ENCODE measurements at places on chromosomes 1 and 21.

DNA sequence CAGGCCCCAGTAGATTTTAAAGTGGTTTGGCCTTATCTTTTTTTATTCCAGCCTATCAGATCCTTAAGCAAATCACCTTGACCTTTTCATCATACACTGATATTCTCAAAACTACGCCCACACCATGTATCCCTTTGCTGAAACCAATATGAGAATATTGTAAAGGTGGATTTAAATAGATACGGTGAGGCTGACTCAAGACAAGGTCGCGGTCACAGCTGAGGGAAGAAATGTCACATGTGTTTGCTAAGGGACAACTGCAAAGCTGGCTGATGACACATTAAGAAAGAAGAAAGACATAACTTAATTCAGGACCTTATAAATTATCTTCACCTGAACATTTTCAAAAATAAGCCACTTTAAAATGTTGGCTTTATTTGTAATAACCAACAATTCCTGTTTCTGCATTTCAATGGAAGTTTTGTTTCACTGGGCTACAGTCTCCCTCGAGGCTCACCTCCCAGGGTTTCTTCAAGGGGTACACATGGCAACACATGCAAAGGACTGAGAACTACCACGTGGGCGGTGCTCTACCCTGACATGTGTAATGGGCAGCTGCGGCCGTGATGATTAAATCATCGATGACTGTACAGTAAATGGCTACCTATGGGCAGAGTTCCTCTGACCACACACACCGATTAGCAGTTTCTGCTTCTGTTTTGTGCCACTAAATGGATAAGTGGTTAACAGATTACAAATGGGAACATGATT lies 189.5 kb downstream of the SIPA1L2 start:
- no peak for DNase-seq

DNA sequence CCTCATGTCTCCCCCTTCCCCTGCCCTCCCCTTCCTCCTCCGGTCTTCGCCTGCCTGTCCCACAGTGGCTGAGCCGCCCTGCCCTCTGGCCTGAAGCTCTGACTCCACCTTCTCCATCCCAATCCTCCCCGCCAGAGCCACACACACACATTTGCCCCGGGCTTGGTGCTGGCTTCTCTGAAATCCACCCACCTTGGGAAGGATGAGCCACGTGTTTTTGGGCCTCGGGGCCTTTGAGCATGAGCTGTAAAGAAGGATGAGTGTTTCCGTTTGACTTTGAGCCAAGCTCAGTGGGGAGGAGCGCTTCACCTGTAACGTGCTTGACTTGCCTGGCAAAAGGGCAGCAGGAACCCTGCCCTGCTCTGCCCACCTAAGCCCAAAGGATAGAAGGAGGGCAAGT lies 295.1 kb downstream of the SIPA1L2 start:
- no peak for DNase-seq

DNA sequence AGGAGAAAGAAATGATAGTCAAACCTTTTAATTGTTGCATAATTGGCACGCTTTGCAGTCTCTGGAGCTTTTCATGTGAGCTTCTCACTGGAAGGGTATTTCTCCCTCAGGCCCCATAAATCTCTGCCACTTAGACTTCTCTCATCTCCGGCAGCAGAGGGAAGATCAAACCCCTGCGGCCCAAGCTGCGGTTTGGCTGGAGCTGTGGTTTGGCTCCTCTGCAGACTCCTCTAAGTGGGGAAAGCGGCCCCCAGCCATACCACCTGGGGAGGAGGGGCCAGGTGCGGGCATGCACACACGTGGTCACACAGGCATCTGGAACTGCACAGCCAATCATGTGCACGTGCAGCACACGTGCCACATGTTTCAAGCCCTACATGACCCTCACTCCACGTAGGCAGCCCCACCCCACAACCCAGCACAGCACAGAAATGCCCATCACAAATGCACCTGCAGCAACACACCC lies 58.3 kb downstream of the UBE2T start:
- DNase-seq, result peak; percentile 11

GRCh38 chr1:7511381-7511780 lies 259.7 kb upstream of the VAMP3 start:
- DNase-seq, result no peak

DNA sequence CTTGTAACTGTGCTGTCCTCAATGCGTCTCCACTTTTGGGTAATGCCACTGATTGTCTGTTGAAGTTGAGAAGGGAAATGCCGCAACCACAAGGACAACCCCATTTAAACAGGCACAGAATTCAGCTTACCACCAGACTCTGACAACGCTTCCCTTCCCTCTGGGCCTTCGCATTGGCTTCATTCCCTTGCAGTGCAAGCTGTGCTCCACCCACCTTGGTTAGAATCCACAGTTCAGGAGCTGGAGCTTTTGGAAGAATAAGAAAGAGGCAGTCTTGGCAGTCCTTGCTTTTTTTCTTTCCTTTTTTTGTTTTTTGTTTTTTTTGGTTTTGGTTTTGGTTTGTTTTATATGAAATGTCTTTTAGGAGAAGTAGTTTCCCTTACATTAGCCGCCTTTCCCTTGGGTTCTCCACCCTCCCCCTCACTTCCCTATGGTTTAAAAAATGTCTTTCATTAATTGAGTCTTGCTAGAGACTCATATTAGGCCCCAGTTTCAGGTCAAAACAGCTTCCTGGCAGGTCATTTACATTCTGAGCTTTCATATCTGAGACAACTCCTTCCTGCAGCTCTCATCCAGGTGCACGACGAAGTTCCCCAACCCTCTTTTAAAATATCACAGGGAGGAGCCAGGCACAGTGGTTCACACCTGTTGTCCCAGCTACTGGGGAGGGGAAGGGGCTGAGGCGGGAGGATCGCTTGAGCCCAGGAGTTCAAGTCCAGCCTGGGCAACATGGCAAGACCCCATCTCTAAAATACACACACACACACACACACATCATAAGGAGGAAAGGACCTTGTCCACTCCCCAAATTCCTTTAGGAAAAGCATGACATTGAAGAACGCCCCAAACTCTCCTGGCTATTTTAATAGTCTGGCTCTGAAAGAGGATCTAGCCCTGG lies 20.7 kb upstream of the LAX1 start:
- DNase-seq, result peak; percentile 58

GRCh38 chr1:198978523-198978922 lies 339.7 kb downstream of the PTPRC start:
- no peak for DNase-seq

GRCh38 chr1:3803905-3804626 lies 7.8 kb upstream of the LRRC47 start:
- no peak for DNase-seq

DNA sequence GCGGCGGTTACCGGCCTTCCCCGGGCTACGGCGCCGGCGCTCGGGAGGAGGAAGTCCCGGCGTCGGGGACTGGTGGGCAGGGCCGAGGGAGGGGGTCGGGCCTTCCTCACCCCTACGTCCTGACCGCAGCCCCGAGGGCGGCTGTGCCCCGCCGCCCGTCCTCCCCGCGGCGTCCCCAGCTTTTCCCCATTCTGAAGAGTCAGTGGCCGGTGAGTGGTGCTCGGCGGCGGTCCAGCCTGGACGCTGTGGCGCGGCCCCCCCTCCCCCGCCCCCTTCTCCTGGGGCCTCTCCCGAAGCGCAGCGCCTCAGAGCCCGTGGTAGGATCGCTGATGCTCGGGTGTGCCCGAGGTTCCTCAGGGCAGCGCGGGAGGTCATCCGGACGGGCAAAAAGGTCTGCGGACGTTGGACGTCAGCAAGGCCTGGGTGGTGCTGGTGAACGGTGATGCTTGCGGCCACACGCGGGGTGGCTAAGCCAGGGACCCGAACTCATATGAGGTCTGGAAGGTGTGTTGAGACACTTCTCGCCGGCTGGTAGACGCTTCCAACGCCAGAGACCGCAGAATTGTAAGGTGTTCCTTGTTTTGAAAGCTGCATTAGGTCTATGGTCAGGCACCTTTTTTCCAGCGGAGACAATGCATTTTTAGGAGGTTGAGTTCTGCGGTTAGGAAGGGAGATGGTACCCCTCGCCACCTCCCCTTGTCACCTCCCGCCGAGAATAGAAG lies 725 bp downstream of the SLC25A33 start:
- DNase-seq, result peak; percentile 59

- peak; percentile 78 for DNase-seq
These were observed 3.2 kb upstream of the TRAF5 start for GRCh38 chr1:211323156-211324063.

DNA sequence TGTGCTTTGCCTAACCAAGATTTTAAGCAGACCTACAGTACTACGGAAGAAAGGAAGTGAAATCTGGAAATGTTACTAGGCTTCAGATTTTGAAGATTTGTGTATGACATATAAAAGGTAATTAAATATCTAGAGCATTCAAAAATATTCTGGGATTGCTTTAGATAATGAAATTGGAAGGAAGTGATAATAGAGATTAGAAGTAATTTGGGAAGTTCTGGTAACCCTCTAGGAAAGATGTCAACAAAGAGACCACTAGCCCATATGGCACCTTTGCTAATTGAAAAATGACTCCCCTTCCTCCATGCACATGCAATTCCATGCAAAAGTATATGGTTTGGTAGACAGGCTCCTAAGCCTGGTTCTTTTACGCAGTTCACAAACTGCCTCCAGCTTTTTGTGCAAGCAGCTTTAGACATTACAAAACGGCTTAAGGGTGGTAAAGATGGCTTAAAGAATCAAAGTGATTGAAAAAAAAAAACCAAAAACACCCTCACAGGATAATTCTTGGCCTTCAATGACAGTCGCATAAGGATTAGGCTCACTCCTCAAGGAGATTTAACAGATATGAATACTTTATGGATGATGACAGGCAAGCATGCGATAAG lies 81.8 kb downstream of the LRRC7 start:
- DNase-seq, result no peak

DNA sequence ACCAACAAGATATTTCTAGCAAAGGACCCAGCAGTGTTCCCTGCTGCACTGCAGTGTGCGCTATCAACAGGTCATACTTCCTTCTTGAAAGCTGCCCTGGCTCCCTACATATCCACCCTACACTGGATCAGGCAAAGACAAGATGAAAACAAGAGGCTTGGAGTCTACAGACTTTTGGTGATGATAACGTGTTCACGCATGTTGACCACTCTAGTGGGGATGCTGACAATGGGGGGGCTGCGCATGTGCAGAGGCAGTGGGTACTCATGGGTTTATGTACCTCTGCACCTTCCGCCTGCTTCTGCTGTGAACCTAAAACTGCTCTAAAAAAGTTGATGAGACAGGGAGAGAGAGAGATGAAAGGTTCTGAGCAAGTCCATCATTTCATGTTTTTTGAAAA lies 5.5 kb downstream of the ENO1 start:
- DNase-seq, result no peak

- DNase-seq, result no peak
These were observed 25.7 kb downstream of the HSPG2 start for GRCh38 chr1:21911205-21912001.

DNA sequence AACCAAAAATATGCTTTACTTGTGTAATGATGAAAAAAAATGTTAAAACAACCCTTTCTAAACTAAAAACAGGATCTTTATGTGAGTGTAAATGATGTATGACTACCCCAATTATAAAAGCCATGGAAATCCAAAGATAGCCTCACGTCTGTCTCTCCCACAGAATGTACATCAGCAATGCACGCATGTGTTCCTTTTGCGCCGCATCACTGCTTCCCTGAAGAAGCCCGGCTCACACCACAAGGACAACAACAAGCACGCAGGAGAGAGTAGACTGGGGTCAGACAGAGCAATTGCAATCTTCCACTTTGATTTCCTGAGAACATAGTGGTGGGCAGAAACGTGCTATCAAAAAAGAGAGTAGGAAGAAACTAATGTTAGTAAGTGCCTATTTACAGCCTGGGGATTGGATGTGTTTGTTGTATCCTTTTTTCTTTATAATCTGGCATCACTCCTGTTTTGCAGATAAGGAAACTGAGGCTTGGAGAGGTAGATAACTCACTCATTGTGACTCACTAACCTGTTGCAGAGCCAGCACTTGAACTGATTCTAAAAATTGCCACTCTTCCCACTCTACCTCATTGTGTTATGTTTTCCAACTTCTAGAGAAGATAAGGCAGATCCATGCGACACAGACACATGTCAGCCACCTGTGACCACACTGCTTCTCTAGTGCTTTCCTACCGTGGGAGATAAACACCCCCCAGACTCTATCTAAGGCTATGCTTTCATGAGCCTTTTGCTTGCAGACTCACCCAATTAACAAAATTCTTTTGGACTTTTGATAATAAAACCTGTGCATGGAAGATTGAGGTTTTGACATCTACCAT lies 60.1 kb downstream of the MAP10 start:
- no peak for DNase-seq

Data from CD4-positive, alpha-beta T cell treated with Interleukin-21 for 1 hour (primary cell).